ENCODE measurements at places on chromosomes 16 and 17.
A peak's percentile ranks its signal among the peaks of the same experiment; 100 is the strongest.

DNA sequence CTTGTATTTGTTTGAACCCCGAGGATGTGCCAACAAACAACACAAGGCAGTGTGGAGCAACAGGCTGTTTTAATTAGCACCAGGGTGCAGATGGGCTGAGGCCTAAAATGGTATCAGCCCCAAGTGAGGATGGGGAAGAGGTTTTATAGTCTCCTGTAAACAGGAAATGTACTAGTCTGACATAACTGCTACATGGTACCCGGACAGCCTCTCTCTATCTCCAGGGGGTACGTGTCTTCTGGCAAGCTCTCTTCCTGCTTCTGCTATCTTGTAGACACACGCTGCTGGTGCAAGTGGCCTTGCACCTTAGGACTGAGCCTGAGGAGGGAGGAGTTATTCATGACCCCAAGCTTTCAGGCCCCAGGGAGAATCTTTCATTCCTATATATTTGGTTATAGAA, 2451.0 kb downstream of the TP53TG3F start:
- no peak for DNase-seq
- H3K4me1 ChIP-seq, result no peaks in the 10 kb centered on the region
- no peak overlapping the region for H3K4me3 ChIP-seq
- peaks cover 2% of the 10 kb centered on the region for H3K36me3 ChIP-seq
- H3K27me3 ChIP-seq, result no peaks in the 10 kb centered on the region

GRCh38 chr17:72445055-72445991, 324.5 kb downstream of the SOX9 start:
- H3K36me3 ChIP-seq, result peaks cover under 1% of the 10 kb centered on the region
- no peak overlapping the region for H3K4me3 ChIP-seq
- DNase-seq, result no peak
- no peaks in the 10 kb centered on the region for H3K27me3 ChIP-seq

DNA sequence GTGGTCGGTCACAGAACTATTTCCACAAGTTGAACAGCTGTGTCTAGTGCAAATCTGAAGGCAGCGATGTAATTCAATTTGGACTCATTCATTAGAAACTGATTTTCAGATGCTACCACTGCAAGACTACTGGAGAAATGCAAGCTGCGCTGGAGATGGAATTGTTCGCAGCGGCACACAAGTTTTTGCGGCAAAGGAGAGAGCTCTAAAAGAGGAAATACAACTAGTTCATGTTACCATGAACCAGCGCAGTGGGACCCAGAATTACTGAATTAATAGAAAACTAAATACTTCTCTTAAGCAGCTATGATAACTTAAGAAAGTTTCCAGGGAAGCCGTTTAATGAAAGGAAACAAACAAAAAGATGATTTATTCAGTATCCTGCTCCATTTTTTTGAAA, 1.9 kb downstream of the CREBBP start:
- peaks cover 67% of the 10 kb centered on the region for H3K4me1 ChIP-seq
- H3K36me3 ChIP-seq, result no peaks in the 10 kb centered on the region
- peak overlapping the region; percentile 81 for H3K4me3 ChIP-seq
- H3K27ac ChIP-seq, result peak overlapping the region; percentile 83
- no peaks in the 10 kb centered on the region for H3K27me3 ChIP-seq

DNA sequence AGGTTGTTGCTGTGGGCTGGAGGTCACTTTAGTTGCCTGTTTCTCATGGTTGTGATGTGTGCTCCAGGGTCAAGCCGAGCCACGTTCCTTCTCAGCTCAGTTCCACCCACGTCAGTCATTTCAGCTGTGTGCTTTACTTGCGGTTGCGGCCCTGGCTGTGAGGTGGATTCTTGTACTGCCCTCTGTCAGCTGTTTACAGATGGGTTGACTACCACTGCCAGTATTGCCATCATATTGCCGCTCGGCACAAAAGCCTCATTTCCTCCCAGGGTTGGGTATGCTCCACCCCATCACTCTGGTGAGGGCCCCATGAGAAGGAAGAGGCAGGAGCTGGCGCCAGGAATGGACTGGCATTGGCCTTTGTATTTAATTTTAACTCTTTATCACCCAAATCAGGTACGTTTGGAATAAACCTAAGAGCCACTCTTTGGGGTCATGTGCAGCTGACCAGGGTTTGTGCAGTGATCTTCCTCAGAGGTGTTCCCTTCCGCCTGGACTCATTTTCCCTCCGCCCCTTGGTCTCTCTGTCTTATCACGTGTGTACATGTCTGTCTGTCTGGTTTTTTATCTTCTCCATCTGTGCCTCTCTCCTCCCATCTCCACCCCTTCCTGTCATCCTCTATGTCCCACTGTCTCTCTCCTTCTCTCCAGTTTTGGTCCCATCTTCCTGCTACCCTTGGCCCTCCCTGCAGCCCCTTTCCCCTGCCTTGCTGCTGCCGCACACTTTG, 25.0 kb downstream of the METTL22 start:
- DNase-seq, result peak; percentile 48
- no peak overlapping the region for H3K27ac ChIP-seq
- no peaks in the 10 kb centered on the region for H3K4me1 ChIP-seq
- no peak overlapping the region for H3K4me3 ChIP-seq

DNA sequence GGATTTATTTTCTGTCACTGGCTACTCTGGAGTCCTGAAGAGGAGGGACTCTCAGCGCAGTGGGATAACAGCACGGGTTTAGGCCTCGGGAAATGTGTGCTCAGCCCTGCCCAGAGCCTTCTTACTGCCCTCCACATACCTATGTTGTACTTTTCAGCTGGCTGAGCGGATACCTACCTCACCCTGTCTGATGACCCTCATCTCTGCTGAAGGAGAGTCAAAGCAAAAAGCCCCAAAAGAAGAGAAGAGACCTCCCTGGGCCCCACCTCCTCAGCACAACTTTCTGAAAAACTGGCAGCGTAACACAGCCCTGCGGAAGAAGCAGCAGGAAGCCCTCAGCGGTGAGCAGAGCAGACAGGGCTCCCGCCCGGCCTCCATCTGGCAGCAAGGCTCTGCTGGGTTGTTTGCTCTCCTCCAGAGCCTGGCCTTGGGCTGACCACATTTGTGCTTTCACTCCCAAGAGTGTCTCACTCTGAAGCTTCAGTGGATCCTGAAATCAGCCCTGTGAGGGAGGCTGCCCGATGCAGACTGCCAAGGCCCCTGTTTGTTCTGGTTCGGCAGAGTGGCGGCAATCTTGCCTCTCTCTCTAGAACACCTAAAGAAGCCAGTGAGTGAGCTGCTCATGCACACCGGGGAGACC, 10.3 kb downstream of the MYCBPAP start:
- no peak overlapping the region for H3K4me3 ChIP-seq
- H3K36me3 ChIP-seq, result no peaks in the 10 kb centered on the region
- DNase-seq, result no peak
- H3K4me1 ChIP-seq, result peaks cover 36% of the 10 kb centered on the region

DNA sequence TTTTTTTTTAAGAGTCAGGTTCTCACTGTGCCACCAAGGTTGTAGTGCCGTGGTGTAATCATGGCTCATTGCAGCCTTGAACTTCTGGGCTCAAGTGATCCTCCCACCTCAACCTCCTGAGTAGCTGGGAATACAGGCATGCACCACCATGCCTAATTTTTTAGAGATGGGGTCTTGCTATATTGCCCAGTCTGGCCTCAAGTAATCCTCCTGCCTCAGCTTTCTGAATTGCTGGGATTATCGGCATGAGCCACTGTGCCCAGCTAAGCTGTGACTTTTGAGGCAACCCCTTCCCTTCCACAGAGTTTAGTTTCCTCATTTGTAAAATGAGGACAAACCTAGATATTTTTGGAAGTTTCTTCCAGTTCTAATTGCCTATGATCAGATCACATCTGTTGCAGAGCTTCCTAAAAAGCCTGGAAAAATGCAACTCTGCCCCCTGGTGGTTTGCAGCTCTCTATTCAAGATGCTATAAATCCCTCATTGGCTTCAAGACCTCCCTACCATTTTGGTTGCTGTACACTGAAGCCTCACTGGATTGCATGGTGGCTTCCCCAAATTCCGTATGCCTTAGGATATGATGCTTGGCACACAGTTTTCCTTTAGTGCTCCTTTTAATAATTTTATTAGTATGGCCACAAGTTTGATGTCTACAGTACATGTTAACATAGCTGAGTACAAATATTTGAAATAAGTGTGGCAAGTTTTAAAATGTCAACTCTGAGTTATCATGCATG, 19.3 kb downstream of the GDE1 start:
- no peak overlapping the region for H3K27ac ChIP-seq
- no peak for DNase-seq
- H3K4me3 ChIP-seq, result no peak overlapping the region
- no peaks in the 10 kb centered on the region for H3K27me3 ChIP-seq
- H3K4me1 ChIP-seq, result peaks cover 12% of the 10 kb centered on the region

- H3K36me3 ChIP-seq, result no peaks in the 10 kb centered on the region
- no peak for DNase-seq
- H3K4me1 ChIP-seq, result no peaks in the 10 kb centered on the region
These were observed 64.3 kb downstream of the CNGB1 start for GRCh38 chr16:57906382-57907316.

- H3K4me3 ChIP-seq, result no peak overlapping the region
- H3K4me1 ChIP-seq, result no peaks in the 10 kb centered on the region
- no peak for DNase-seq
- H3K27me3 ChIP-seq, result no peaks in the 10 kb centered on the region
- H3K36me3 ChIP-seq, result peaks cover 20% of the 10 kb centered on the region
These were observed 22.4 kb downstream of the GDE1 start for GRCh38 chr16:19499481-19499880.

GRCh38 chr17:82031303-82031884, at the start of gene RAC3:
RAC3 (plus strand) TSS chr17:82031678; CDS start chr17:82031762, 84 bp downstream.
- DNase-seq, result no peak
- no peaks in the 10 kb centered on the region for H3K27me3 ChIP-seq
- H3K4me3 ChIP-seq, result peak within 1 kb of the TSS; percentile 76
- peak within 1 kb of the TSS; percentile 57 for H3K27ac ChIP-seq

GRCh38 chr16:20956319-20956718, 55.7 kb downstream of the LYRM1 start:
- H3K4me1 ChIP-seq, result no peaks in the 10 kb centered on the region
- H3K36me3 ChIP-seq, result no peaks in the 10 kb centered on the region
- DNase-seq, result no peak

DNA sequence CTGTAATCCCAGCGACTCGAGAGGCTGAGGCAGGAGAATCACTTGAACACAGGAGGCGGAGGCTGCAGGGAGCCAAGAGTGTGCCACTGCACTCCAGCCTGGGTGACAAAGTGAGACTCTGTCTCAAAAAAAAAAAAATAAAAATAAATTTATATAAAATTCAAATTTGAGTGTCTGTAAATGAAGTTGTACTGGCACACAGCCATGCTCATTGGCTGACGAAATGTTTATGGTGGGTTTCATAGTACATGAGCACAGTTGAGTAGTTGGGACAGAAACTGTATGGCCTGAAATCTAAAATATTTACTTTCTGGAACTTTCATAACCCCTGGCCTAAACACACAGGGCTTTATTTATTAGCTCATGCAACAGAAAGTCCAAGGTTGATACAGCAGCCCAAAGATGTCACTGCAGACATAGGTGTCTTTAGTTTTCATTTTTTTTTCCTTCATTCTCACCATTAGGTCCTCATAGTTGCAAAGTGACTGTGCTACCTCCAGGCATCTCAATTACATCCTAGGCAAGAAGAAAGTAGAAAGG, 355.3 kb downstream of the SLC39A11 start:
- no peak overlapping the region for H3K4me3 ChIP-seq
- no peak for DNase-seq
- peaks cover 9% of the 10 kb centered on the region for H3K36me3 ChIP-seq
- no peak overlapping the region for H3K27ac ChIP-seq
- H3K4me1 ChIP-seq, result peaks cover 11% of the 10 kb centered on the region
- H3K27me3 ChIP-seq, result no peaks in the 10 kb centered on the region

- no peaks in the 10 kb centered on the region for H3K36me3 ChIP-seq
- peaks cover 4% of the 10 kb centered on the region for H3K27me3 ChIP-seq
- H3K27ac ChIP-seq, result no peak overlapping the region
- no peaks in the 10 kb centered on the region for H3K4me1 ChIP-seq
- no peak for DNase-seq
- H3K4me3 ChIP-seq, result no peak overlapping the region
These were observed 75.7 kb upstream of the LHX1 start for GRCh38 chr17:36861531-36861930.

DNA sequence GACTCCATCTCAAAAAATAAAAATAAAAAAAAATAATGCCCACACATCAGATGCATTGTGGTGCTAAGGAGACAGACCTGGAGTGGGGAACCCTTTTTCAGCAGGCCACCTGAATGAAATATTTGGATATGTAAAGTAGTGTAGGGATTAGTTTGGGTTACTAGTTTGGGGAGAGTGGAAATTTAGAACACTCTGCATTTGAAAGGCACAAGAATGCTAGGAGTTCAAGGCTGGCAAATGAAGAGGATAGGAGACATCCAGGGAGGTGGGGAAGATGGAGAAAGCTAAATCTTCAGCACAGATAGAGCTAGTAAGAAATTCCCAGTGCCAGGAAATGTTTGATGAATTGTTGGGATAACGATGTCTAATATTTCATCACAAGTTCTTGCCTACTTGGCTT, 298.3 kb upstream of the ERCC4 start:
- no peak for DNase-seq
- peaks cover 2% of the 10 kb centered on the region for H3K27me3 ChIP-seq
- no peaks in the 10 kb centered on the region for H3K4me1 ChIP-seq
- H3K36me3 ChIP-seq, result no peaks in the 10 kb centered on the region

DNA sequence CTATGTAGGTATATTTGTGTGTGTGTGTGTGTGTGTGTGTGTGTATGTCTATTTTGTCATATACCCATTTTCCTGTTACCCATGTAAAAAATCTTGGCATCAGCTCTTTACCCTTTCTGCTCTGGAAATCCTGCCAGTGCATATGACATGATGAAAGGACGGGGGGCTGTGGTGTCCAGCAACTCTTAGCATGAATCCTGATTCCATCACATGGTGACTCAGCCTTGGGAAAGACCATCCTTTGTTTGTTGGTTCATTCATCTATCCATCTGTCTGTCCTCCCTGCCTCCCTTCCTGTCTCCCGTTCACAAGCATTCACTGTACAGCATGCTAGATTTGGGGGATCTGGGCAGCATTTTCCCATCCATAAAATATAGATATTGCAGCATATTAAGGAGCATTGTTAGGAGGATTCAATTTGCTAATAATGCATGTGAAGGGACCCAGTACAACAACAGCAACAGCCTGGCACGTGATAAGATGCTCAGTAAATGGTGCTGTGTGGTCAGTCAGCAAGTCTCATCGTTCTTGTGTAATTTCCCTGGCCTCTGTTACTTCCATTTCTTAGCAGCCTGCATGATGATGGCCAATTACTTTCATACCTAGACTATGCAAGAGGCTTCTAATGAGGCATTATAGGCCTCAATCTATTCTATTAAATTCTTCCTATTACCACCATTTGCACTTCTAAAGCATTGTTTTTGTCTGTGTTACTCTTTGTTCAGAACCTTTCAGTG, 191.0 kb downstream of the PRKCA start:
- H3K27ac ChIP-seq, result peak overlapping the region; percentile 57
- H3K4me3 ChIP-seq, result no peak overlapping the region
- no peaks in the 10 kb centered on the region for H3K36me3 ChIP-seq
- no peak for DNase-seq
- H3K27me3 ChIP-seq, result no peaks in the 10 kb centered on the region
- H3K4me1 ChIP-seq, result peaks cover 30% of the 10 kb centered on the region

GRCh38 chr16:22214889-22215288, 8.8 kb downstream of the EEF2K start:
- DNase-seq, result no peak
- peaks cover 14% of the 10 kb centered on the region for H3K36me3 ChIP-seq
- H3K27me3 ChIP-seq, result no peaks in the 10 kb centered on the region
- H3K4me3 ChIP-seq, result no peak overlapping the region
- peaks cover 41% of the 10 kb centered on the region for H3K4me1 ChIP-seq
- H3K27ac ChIP-seq, result no peak overlapping the region

Measured in chondrocyte (in vitro differentiated cells).